CD4-positive, alpha-beta T cell treated with Interleukin-15 for 1 hour (primary cell): ENCODE measurements at places on chromosomes 13 and 19.

DNA sequence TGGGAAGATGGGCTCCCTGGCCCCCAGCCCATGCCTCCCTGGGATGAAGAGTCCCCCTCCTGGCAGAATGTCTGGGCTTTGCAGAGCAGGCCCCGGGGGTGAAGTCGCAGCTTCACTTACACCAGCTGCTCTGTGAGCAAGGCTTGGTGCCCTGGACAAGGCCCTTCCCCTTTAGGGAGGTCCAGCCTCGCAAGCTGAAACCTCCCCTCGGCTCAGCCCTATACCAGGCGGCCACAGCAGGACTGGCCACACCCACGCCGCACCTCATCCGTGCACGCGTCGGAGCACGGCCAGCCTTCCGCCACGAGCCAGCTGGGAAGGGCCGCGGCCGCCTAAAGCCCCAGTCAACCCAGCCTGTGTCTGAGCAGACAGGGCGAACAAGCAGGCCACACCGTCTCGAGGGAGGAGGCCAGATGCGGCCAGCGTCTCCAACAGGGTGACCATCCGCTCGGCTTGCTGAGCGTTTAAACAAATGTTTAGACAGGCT is 83.2 kb upstream of the MCF2L start:
- DNase-seq, result no peak

- peak; percentile 24 for DNase-seq
Measured at GRCh38 chr13:41864658-41865057, 96.3 kb downstream of the VWA8 start.

- DNase-seq, result no peak
Measured at GRCh38 chr19:8054169-8054568, 1.6 kb downstream of the CCL25 start.

DNA sequence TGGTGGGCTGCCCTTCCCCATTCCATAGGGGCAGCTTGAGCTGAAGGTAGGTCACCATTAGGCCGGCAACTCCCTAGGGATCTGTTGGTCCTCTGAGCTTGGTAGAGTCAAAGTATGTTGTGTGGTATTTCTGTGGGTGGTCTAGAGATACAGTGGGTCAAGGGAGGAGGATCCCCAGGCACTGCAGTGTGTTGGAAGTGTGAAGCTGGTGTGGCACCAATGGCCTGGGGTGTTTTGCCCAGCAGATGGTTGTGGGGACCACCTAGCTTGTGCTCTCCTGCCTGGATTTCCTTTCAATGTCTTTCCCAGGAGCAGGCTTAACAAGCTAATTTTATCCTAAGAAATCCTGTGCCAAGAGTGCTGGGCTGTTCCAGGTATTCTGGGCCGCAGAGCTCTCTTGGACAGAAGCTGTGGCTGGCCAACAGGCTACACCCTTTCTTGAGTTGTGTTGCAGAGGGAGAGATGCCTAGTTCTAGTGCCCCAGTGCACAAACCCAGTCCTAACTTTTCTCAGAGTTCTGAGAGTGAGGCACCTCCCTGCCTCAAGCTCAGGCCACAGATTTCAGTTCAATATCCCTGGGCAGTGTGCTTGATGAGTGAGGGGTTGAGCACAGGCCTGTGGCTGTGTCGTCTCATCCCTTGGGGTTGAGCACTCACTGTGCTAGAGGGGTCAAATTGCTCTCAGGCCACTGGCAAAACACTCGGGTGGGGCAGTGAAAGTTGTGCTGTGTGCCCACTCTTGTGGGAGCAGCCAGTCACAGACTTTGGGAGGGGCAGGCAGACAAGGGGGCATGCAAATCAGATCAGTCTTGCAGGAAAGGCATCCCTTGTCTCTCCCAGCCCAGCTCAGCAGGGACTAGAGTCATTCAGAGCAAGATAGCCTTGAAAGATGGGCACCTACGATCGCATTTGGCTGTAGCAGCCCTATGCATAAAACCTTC is 1806.1 kb upstream of the MIR17HG start:
- DNase-seq, result no peak

GRCh38 chr19:40530091-40530901 is 46.4 kb upstream of the SHKBP1 start:
- no peak for DNase-seq

GRCh38 chr13:112821340-112822055 is 131.7 kb downstream of the ATP11A start:
- no peak for DNase-seq

GRCh38 chr19:11580116-11580515 is 2.7 kb upstream of the ACP5 start:
- no peak for DNase-seq

DNA sequence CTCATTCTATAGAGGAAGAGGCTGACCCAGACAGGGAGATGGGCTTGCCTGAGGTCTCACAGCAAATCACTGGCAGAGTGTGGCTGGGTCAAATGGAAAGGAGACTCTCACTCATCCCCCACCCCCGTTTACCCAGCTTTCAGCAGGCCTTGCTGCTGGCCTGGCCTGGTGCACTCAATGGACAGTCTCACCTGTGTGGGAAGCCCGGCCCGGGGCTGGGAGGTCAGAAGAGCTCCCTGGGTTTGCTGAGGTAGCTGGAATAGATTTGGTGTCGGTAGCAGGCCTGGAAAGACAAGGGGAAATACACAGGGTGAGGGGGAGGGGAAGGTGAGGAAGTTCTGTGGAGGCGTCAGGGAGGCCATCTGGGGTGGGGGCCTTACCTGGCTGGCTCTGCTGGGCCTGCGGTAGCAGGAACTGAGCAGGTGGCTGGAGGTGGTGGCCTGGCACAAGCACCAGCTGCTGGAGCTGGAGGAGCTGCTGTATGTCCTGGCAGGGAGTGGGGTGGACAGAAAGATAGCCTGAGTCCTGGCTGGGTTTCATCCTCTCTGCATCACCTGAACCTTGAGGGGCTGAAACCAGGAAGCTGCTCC is 23.5 kb downstream of the ZNF574 start:
- DNase-seq, result no peak

DNA sequence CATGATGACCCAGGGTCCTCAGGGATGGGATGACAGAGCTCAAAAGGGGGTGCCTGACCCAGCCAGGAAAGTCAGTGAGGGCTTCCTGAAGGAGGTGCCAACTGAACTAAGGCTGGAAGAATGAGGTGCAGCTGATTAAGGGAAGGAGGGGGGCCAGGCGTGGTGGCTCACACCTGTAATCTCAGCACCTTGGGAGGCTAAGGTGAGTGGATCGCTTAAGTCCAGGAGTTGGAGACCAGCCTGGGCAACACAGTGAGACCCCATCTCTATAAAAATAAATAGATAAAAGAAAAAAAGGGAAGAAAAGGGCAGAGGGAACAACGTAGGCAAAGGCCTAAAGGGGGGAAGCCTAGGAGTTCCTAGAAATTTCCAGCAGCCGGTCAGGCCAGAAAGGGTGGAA is 9.1 kb upstream of the LYPD3 start:
- DNase-seq, result no peak

- DNase-seq, result no peak
Measured at GRCh38 chr13:113527272-113527958, 36.9 kb upstream of the DCUN1D2 start.

DNA sequence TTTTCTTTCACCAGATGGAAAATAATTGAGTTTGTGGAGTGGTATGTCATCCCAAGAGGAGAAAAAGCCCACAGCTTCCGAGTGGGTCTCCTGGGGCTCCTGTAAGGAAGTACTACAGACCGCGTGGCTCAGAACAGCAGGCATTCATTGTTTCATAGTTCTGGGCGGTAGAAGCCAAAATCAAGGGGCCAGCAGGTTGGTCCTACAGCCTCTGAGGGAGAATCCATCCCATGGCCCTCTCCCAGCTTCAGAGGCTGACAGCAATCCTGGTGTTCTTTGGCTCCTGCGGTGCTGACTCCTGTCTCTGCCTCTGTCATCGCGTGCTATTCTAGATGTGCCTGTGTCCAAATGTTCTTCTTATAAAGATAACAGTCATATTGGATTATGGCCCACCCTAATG is 362.6 kb downstream of the FGF14 start:
- no peak for DNase-seq

DNA sequence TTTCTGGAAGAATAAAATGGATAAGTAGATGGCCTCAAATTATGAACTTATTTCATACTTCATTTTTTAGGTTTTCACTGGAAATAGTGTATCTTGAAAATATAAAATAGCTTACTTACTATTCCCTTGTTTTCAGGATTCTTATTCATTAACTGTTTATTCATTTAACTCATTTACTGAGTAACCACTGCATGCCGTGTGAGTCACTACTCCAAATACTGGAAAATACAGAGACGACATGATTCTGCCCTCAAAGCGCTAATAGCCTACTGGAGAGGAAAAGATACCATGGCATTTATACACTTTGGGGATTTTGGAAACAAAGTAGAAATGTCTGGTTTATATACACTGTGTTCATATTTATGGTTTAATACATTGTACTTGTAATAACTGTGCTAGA is 270.9 kb downstream of the DACH1 start:
- DNase-seq, result no peak

DNA sequence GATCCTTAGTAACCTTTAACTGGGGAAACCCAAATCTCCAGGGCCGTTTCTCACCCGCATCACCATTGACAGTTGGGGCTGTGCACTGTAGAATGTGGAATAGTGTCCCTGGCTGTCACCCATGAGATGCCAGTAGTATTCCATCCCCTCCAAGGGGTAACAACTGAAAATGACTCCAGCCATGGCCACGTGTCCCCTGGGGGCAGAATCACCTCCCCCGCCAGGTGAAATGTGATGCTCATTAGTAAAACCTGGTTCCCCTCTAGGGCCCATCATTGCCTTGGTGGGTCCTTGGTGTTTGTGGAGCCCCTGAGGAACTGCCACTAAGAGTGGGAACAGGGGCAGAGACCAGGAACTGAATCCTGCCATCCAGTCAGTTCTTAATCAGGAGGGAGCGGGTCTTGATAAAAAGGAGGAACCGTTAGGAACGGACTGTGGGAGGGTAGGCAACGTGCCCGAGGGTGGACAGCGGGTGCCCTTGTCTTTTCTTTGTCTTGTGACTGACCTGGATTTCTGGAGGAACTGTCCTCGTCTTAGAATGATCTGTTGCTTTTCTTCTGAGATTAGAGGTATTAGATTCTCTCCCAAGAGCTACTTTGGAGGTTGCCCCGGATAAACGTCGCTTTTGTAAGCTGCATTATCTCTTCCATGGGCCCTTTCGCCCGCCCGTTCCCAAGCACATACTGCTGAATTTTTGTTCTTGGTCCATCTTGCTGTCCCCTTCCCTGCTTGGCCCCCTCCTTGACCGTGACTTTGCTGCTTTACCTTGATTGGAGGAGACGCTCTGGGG is 3.5 kb downstream of the MYO9B start:
- no peak for DNase-seq

DNA sequence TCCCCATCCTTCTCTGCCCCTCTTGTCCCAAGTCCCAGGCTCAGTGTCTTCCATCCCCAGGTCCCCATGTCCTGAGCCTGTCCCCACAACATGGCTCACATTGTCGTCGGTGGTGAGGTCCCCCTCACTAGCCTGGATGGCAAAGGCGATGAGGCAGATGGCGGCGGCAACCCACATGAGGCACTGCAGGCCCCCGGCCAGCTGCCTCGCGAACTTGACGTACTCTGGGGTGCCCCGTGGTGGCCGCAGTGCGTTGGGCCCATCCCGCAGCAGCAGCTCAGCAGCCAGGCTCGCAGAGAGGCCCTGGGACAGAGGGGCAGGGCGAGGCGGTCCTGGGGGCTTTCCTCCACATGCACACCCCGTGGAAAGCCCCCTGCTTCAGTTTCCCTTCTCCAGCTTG is 1.1 kb downstream of the ATP4A start:
- DNase-seq, result no peak

DNA sequence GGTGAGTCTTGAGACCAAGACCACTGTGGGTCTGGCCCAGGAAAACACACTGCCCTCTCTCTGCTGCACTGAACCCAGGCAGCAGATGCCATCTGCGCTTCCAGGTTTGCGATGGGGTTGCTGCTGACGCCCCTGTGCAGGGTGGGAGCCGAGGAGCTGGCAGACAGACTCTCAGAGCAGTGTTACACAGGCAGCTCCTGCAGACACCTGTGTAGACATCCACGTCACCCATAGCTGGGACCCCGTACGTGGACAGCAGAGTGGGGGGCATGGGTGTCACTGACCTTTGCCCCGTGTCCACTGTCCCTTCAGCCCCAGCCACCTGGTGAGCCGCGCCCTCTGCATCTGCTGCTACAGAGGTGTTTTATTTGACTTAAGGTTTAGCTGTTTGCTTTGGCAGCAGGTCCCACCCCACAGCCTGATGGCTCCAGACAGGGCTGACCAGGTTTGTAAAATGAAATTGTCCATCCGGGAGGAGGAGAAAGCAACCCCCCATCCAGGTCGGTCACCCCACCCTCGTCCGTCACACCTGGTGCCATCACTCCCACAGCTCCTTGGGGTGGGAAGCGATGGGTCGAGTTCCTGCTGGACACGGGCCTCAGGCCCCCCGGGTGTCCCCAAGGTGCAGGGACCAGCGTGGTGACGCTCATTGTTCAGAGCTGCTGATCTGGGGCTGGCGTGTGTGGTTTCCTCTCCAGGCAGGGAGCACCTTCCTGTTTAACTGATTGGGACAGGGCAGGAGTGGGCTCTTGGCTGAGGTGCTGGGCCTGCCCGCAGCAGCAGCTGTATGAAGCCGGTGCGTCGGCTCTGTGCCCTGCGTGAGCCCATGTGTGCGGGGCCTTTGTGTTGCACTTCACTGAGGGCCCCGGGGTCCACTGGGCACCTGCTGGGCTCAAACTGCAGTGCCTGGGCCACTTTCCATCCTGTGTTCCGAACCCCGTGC is 28.4 kb downstream of the MCF2L start:
- no peak for DNase-seq

- DNase-seq, result no peak
Measured at GRCh38 chr19:13152356-13152973, 2.3 kb downstream of the IER2 start.

DNA sequence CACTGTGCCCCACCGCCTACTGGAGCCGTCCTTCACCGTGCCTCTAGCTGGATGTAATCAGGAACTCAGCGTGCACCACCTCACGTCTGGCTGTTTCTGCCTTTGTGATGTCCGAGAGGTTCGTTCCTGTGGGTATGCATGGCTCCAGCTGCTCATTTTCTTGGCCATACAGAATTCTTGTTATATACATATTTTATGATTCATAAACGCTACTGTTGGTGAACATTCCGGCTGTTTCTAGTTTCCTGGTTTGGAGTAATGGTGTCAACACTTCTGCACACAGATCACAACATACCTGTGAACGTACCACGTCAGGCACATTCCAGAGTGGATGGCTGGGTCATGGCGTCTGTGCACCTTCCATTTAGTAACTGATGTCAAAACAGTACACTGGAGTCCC is 14.6 kb downstream of the DCUN1D2 start:
- no peak for DNase-seq

- DNase-seq, result peak; percentile 35
Measured at GRCh38 chr19:19602136-19602712, 16.3 kb downstream of the PBX4 start.

GRCh38 chr13:26539738-26540292 is 17.7 kb upstream of the WASF3 start:
- DNase-seq, result no peak

GRCh38 chr13:90477216-90477615 is 870.3 kb upstream of the MIR17HG start:
- DNase-seq, result no peak

GRCh38 chr19:47032171-47032811 is 12.7 kb downstream of the NPAS1 start:
- DNase-seq, result peak; percentile 66

- DNase-seq, result no peak
Measured at GRCh38 chr19:2249010-2249866, at the start of gene AMH. TSS of gene AMH (plus strand) at chr19:2249323. CDS start at chr19:2249333, 10 bp downstream.
